Caki2 (cell line): ENCODE measurements at places on chromosomes 5 and 9.

- no peak for DNase-seq
Observed at GRCh38 chr9:105858877-105859276, 164.5 kb downstream of the TMEM38B start.

GRCh38 chr9:16673171-16673570 lies 197.3 kb downstream of the BNC2 start:
- DNase-seq = no peak

DNA sequence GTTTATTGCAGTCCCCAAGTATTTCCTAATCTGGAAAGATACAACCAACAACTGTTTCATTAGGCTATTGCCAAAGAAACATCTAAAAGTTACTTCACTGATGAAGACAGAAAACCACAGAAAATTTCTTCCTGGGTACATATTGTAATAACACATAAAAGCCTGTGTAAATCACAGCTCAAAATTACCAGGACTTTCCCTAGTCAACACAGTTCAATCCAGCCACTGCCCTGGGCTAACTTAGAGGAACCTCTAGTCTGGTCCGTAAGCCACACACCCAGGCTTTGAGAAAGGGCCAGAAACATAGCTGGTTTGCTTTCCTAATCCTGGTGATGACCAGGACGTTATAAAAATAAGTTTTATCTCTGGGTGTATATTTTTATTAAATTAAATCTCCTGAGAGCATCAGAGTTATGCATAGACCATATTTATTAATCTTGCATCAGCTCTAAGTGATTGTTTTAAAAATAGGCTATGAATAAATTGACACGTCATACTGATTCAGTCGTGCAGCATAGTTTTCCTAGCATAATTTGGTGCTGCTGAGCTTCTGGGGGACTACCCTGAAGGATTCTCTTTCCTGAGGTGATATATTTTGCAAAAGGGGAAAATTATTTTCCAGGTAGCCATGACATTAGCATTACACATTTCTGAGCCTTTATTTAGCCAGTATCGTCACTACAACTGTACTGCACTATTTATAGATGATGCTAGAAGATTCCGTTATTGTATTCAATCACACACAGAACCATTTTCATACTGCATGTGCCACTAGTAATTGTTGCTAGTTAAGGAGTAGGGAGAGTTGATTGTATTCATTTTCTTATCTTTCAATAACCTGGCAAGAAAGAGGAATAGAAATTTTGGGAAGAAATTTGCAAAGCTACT lies 12.6 kb upstream of the MUSK start:
- DNase-seq = no peak

- DNase-seq = no peak
Observed at GRCh38 chr5:73419117-73419464, 29.5 kb downstream of the FOXD1 start.

- DNase-seq = no peak
Observed at GRCh38 chr9:130193531-130194377, 21.6 kb downstream of the NCS1 start.

GRCh38 chr5:123350742-123351141 lies 72.5 kb downstream of the CEP120 start:
- DNase-seq = peak; percentile 3

GRCh38 chr5:45521067-45521466 lies 175.1 kb downstream of the HCN1 start:
- DNase-seq = peak; percentile 20

GRCh38 chr5:151696470-151697061 lies 9.9 kb upstream of the SPARC start:
- peak; percentile 45 for DNase-seq

DNA sequence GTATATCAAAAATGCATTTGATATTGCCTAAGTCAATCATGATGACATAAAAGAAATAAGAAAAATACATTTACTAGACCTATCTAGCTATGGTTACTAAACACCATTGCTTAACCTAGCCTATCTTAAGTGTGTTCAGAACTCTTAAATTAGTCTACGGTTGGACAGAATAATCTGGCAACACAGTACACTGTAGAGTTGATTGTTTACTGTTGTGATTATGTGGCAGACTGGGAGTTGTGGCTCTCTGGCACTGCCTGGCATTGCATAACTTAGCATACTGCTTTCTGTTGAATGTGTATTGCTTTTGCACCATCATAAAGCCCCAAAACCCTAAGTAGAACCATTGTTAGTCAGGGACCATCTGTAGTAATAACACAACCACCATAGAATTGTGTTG lies 21.2 kb upstream of the ZFAND5 start:
- no peak for DNase-seq

DNA sequence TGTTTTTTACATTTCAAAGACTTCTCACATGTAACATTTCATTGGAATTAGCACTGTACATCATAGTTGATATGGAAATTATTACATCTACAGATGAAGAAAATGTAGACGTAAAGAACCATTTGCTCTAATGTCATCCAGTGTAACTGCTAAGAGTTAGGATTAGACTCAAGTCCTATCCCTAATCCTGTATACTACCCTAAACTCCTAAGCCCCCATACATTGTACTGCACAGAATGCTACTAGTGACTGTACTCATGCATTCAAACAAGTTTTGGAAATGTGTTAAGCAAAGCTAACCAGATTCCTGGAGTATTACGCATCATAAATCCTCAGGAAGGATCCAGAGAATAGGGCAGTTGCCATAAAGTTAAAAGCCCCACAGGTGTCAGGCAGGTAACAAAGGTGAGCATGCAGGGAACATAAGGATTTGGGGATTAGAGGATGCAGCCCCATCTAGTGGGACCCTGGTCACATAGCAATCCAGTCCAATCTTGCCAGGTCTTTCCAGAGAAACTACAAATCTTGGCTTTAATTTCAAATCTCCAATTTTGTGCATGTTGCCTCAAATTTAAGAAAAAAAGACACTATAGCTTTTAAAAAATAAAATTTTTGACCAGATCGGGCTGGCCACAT lies 32.0 kb downstream of the HAVCR1 start:
- no peak for DNase-seq

GRCh38 chr5:17219992-17220391 lies 2.6 kb downstream of the BASP1 start:
- DNase-seq = no peak

GRCh38 chr9:70400107-70400892 lies 14.2 kb downstream of the KLF9 start:
- DNase-seq = no peak

- no peak for DNase-seq
Observed at GRCh38 chr9:103803245-103803644, 290.9 kb upstream of the SMC2 start.

GRCh38 chr9:7561527-7562080 lies 238.0 kb downstream of the DMAC1 start:
- DNase-seq = no peak

DNA sequence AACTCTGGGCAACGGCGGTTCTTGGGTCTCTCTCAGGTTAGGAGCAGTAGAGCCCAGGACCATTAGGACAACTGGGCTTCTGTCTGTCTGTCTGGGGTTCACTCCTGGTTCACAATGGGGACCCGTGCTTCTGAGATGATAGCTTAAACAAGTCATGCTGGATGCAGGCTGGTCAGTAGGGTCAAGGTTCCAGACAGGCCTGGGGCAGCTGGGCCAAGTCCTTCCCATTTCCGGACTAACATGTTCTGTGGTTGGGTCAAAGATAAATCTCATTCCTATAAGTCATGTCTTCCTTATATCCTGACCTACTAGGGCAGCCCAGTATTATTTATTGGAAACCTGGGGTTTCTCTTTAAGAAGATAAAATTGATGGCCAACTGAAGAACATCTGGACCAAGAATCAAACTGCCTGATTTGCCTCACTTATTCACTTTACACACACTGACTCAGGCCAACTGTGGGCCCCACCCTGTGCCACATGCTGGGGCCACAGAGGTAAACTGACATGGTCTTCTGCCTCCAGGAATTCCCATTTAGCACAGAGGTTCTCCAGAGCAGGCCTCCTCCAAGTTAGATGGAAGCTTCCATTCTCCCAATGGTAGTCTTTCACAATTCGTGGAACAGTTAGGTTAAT lies 8.3 kb downstream of the HDHD3 start:
- DNase-seq = no peak

- DNase-seq = no peak
Observed at GRCh38 chr5:124652514-124652819, 94.0 kb downstream of the ZNF608 start.

- peak; percentile 57 for DNase-seq
Observed at GRCh38 chr5:169716287-169716686, 79.2 kb downstream of the DOCK2 start.

DNA sequence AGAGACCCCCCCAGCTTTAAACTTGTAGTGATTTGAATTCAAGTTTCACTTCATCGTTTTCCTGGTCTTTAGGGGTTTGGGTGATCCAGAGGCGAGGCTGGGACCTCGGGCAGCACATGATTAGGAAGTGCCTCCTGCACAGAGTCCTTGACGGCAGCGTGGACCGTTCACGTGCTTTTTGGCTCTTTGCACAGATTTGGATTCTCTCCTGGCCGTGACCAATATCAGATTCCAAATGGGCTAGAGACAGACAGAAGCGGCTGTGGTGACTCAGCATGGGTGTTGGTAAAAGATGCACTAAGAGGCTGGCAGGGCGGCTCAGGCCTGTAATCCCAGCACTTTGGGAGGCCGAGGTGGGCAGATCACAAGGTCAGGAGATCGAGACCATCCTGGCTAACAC lies 117.2 kb upstream of the CACNA1B start:
- no peak for DNase-seq

- no peak for DNase-seq
Observed at GRCh38 chr9:77014597-77015263, 4.7 kb upstream of the FOXB2 start.

DNA sequence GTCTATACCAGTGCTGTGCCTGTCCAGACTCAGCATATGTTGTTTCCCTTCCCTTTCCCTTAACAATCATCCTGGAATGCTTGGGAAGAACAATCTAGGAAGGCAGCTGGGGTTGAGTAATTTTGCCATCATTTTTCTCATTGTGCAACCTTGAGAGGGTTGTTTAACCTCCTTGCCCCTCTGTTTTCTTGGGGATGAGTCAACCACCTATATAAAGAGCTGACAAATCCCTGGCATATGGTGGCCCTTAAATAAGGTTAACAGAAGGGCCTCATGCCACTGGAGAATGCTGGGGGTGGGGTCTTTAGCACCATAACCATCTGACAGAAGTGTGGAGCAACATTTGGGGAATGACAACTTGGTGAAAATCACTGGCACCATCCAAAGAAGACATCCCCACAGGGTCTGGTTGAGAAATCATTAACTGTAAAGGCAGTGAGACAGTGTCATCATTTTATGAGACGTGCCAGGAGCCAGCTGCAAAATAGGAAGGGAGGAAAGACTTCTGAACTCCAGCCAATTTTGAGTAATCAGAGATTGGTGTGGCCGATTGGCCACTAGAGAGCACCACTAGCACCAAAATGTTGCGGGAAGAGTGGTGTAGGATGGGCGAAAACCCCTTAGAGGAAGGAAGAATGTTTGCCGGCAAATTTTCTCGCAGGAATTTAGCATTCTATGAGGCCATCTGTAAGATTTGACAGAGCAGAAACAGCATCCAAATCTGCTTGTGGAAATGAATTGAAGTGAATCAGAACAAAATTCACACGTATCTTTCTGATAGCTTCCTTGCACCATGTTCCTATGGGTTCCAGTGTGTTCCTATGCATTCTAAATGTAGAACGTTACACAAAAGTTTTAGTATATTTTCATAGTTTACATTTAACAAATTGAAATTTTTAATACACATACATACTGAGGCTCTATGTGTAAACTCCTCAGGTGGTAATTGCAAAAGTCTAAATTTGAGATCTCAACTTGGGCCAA lies 113.8 kb downstream of the MSX2 start:
- DNase-seq = peak; percentile 86

DNA sequence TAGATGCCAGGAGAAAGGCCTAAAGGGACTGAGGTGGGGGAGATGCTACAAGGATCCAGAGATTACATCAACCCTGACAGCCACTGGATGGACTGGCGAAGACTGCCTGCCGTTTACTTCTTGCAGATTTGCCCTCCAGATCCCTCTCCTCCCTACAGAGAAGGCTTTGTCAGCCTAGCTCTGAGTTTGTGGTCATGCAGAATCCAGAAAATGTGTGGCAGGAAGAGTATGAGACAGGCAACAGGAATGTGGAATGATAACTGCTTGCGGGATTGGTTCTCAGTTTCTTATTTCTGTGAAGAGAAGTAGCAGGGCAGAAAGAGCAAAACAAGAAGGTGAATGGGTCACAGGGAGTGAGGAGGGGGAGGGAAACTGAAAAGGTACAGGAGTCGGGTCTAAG lies 129.6 kb downstream of the TLE1 start:
- peak; percentile 84 for DNase-seq

DNA sequence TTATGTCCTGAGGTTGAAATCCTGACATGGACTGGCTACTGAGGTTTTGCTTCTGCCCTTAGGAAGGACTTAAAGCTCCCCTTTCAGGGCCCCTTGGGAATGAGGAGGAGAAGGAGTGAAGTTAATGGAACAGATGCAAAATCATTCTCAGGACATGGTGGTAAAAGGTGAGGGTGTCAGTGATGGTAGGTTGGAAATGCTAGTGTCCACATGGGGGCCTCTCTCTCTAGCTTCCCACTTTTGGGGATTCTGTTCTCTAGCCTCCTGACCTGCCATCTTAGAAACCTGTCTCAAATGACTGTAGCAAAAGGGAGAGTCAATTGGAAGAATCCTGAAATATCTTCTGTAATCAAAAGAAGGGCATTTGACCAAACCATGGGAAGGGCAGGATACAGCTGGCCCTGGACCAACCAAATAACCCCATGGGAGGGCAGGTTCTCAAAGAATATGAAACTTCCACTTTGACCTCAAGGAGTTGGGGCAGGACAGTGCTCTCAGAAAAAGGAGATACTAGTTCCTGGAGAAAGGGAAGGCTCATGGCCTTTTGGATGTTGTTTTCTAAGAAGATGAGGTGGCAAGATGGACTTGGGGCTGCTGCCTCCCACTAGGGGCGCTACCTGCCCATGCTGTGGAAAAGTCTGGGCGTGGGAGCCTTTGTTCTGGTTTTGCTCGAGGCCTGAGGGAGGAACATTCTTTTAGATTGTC lies 21.2 kb upstream of the MLANA start:
- DNase-seq = no peak

DNA sequence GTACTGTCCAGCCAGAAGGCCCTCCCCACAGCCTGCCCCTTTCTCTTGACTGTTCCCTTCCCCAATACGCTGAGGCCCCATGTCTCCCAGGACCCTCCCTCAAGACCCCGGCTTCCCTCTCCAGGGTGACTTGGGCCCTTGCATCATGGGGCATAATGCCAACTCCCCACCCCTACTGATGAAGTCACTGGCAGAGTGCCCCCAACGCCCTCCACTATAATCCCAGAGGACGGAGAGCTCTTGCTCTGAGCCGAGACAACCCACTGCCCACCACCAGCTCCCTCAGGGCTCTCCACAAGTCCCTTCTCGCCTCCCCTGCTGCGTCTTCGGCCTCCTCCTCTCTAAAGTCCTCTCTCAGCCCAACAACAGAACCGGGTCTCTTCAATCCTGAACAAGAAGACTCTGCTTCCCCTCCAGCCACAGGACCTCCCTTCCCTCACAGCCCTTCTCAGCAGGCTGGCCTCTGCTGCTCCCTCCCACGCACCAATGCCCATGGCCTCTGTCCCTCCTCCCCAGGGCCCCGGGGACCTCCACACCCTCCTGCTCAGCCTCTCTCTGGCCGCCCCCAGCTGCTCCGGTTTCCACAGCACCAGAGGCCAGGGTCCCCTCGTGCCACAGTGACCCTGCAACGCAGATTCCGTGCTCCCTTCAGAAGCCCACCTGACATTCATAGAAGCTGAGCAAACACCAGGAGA lies 47.6 kb downstream of the ADAMTS2 start:
- no peak for DNase-seq

GRCh38 chr5:141848744-141849414 lies 29.3 kb downstream of the PCDH1 start:
- DNase-seq = peak; percentile 94
